ENCODE measurements at places on chromosomes 16 and 17.

DNA sequence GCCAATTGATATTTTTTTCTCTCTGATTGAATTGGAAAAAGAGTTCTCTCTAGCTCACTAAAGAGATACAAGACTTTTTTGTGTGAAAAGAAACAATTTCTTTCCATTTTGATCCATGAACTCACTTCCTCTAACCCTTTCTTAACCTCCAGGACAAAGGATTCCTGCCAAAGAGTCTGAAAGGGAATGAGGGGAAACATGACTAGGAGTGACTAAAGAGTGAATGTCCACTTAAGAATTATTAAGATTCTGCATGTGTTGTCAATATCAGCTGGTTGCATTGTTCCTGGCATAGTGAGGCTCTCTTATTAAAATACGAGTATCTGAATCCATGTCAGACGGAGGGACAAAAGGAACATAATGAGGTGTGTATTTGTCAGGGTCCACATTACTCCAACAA is 344.7 kb downstream of the GRIN2A start:
- DNase-seq, result no peak

DNA sequence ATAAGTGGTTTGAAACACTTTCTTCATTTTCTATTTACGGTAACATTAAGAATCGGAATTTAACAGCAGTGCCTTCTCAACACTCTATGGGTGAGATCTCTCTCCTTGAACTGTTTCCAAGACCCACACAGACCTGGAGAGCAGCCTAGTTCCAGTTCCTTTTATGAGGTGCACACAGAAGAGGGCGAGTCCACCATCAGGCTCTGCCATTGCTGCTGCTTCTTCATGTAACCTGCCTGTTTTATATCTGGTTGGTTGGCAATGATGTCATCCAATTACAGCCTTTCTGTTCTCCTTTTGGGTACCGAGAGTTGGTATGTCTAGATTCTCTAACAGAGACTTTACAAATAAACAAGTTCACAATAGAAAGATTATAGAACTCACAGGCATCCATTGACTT is 225.7 kb downstream of the UTP18 start:
- no peak for DNase-seq

DNA sequence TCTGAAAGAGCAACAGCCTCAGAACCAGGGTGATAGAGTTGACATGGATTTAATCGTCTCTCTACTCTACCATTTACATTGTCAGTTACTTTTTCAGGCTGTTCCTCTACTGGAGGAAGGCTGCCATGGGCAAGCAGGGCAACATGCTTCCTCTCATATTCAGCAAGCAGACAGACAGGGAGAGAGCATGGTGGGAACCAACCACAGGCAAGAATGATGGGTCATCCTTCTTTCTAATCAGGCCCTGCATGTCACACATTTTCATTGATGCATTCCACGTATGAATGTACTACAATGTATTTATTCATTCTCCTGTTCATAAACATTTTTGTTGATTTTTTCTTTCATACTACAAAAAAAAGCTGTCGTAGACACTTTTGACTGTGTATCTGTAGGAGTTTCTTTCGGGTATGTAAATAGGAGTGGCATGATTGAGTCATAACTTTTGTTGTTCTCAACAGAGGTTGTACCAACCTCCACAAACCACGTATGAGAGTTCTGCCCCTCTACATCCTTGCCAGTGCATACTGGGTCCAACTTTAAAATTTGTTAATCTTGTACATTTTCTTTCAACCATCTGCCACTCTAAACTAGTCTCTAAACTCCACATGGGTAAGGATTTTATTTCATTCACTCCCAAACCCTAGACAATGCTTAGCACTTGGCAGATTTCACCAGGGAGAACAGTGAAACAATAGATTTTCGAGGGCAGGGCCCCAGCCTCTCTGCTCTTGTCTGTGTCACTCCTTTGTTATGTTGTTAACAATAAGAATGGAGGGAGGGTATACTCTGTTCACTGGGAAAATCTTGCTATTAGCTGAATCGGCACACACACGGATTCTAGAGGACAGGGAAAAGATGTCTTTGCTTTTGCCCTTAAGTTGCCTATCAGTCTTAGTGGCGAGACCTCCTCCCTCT is 58.7 kb downstream of the CMC2 start:
- DNase-seq, result no peak

DNA sequence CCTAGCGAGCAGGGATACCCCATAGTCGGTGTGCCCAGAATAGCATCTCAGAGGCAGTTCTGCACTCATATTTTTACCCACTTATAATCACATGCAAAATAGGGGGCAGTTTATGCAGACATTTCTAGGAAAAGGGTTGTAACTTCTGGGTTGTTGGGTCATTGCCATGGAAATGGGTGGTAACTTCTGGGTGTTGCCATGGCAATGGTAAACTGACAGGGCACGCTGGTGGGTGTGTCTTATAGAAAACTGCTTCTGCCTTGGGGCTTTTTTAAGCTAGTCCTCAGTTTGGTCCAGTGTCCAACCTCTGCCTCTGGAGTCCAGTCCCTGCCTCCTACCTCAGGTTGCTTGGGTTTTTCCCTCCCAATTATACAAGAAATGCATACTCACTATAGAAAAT is 7.4 kb upstream of the SPAG9 start:
- DNase-seq, result no peak

DNA sequence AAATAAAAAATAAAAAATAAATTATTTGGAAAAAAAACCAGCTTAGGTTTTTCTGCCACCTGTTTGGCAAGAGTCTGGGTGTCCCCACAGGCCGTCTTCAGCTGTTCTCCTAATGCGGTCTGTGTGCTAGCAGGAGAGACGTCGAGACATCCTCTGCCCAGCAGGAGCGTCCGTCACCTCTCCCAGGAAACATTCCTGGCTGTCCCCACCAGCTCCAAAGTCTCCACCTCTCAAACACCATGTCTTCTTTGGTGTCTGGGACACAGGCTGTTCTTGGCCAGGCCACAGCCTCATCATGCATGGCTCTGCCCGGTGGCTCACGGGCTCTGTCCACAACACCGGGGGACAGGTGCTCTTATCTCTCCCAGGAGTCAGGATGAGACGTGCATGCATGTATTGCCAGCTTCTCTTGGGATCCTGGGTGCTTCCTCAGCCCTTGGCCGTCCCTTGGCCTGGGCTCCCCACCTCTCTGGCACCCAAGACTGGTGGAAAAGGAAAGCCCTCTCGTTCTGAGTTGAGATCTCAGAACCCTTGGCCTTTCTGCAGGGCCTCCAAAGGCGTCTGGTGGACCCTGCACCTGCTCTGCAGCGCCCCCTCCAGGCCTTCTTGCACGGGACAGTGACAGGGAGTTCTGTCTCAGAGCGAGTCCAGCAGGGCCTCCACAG is 84.9 kb upstream of the CBX4 start:
- peak; percentile 8 for DNase-seq

GRCh38 chr17:45228763-45229539 is 7.3 kb downstream of the FMNL1 start:
- DNase-seq, result peak; percentile 44

- DNase-seq, result no peak
Measured at GRCh38 chr16:80744856-80745255, 59.5 kb downstream of the CDYL2 start.

GRCh38 chr17:72266112-72266775 is 145.4 kb downstream of the SOX9 start:
- DNase-seq, result no peak

- DNase-seq, result no peak
Measured at GRCh38 chr17:66547151-66547865, 244.9 kb downstream of the PRKCA start.

DNA sequence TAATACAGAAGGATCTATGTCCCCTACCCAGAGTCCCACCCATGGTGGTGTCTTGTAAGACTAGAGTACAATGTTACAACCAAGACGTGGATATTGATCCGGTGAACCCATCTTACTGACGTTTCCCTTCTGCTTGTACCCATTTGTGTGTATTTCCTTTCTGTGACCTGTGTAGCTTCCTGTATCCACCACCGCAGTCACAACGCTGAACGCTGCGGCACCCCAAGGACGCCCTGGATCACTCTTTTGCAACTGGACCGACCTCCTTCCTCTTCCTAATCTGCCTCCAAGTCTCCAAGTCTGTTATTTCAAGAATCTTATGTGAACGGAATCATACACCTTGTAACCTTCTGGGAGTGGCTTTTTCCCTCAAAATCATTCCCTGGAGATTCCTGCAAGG is 33.5 kb upstream of the CBX4 start:
- no peak for DNase-seq

DNA sequence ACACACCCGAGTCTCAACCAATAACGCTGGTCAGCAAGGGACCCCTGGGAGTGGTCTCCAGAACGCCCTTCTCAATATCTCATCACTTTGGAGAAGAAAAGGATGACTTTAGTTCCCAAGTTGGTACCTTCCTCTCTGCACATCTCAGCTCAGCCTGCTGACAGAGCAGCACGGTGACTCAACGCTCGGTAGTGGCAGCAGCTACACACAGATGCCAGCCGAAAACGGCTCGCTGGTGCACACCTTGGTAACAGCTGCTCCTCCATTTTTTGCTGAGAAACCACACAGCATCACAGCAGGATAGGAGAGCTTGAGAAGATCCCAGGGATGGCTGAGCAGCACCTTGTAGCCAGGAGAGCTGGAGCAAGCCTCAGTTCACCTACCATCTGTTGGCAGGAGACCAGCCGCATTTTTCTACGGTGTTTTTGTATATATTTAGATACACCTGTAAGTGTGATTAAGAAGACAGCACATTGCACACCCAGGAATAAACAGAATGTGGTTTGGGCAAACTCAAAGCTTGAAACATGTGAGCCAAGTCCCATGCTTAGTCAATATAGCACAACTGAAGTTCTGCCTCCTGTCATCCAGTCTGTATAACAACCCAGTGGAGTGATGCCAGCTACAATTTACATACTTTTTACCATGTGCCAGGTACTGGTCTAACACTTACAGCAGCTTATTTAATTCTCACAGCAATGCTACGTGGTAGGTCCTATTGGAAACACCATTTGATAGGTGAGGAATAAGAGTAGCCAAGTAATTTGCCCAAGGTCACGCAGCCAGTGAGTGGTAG is 83.8 kb upstream of the ERCC4 start:
- no peak for DNase-seq

- no peak for DNase-seq
Measured at GRCh38 chr17:78737332-78737731, 44.7 kb downstream of the CYTH1 start.

- no peak for DNase-seq
Measured at GRCh38 chr17:20852239-20852989, 190.4 kb downstream of the USP22 start.

DNA sequence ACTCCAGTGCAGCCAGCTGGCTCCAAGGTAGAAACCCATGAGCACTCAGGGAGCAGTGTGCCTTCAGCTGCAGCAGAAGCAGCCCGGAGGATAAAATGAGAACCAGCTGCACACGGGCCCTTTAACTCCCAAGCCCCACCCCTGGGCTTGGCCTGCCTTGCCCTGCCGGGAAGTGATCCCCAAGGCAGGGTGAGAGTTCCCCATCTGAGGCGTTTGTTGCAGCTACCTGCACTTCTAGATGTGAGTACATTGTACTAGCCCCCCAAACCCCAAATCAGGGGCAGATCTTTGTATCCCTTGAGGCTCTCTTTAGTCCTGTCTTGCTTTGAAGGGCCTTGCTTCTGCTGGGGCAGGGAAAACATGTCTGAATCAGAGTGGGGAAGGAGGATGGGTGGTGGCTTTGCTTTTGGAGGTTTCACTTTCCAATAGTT is at the start of gene MVP:
TSS of gene MVP (plus strand) at position 192 of the 431 bp plus-strand sequence. CDS start 10,088 bp downstream, outside the sequence.
- peak; percentile 33 for DNase-seq

DNA sequence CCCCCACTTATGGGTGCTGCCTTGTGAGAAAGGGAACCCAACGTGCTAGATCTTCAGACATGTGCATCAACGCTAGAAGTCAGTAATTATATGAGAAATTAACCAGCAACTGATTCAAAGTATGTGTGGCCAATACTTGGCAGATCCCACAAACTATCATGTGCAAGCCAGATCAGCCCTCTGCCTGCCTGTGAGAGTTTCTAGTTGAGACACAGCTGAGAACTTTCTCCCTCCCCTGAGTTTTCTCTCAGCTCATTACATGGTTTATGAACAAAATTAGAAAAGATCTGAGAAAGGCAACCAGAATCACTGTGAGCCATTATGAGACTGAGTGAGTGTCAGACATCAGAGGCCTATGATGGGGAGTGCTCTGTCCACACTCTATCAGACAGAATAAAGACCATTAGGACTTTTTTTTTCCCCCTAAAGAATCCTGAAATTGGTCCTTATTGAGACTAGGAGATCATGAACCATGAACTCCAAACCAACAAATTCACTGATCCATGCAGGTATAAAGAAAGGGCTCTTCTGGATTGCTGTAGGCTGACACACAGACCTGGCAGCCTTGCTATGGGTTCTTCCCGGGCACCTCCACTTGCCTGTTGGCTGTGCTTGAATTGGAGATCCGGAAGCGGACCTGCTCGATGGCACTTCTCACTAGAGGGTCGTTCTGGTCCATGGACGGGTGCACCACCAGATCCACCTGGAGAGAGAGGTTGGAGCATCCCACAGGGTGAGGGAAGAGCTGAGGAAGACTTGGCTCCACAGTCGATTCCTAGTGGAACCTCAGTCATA is 51.5 kb downstream of the GTF3C1 start:
- no peak for DNase-seq

DNA sequence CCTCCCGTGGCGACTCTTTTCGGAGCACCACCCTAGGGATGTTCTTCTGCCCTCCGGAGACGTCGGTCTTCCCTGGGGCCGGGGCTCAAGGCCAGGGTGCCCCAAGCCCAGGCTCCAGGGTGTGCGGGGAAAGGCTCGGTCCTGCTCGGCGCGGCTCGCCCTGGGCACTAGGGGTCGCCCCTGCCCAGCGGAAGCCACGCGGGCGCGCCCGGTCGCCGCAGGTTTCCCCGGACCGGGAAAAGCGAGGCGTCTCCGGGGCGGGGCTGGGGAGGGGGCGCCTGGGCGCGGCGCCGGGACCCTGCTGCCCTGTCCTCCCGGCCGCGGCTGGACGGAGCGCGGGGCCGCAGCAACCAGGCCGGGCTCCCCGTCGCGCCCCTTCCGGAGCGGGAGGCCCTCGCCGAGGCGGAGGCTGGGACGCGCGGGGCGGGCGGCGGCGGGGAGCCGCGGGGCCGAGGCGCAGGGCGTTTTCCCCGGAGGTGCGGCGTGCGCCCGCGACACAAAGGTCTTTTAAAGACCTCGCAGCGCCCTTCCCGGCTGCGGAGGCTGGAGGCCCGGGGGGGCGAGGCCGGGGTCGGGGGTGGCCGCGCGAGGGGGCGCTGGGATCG is 76.4 kb downstream of the MRC2 start:
- peak; percentile 35 for DNase-seq

DNA sequence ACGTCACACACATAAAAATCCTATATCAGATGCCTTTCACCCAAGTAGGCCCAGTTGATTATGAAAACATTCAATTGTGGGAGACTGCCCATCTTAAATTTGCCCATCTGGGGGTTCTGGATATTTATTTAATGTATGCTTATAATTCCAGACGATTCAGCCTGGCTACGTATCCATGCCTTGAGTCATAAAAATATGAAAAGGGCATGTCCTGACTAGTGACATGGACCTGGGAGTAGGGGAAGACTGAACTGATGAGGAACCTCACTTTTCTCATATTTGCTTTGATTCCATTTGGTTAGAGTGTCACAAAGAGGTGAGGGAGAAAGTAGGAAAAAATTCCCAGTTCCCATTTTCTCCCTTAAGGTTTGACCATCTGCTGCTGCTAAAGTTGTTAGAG is 122.5 kb upstream of the GNAO1 start:
- DNase-seq, result no peak

- DNase-seq, result no peak
Measured at GRCh38 chr17:65158041-65158440, 20.9 kb downstream of the RGS9 start.
